ENCODE measurements at places on chromosomes 6 and 20. TPM values are rescaled to one million over a fixed set of nuclear protein-coding genes. Genes with fewer than 3 reads are reported as not detected.

GRCh38 chr20:3471397-3472021 is 691 bp downstream of the ATRN start:
- no peak for DNase-seq

DNA sequence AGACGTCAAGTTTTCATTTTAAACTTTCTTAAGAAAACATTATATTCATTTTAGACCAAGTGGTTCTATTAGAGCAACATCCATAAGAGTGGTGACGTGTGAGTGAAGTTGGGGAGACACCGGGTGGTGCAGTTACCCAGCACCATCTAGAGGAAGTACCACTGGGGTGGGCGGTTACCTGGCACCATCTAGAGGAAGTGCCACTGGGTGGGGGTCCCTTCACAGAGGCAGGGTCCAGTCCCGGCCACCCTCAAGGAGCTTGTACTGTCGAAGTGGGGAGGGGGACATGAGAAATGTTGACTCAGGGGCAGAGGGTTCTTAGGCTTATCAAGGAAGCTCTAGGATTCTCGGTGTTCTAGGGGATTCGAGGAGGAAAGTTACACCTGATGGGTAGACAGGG is 26.2 kb downstream of the PHACTR3 start:
- DNase-seq: no peak

DNA sequence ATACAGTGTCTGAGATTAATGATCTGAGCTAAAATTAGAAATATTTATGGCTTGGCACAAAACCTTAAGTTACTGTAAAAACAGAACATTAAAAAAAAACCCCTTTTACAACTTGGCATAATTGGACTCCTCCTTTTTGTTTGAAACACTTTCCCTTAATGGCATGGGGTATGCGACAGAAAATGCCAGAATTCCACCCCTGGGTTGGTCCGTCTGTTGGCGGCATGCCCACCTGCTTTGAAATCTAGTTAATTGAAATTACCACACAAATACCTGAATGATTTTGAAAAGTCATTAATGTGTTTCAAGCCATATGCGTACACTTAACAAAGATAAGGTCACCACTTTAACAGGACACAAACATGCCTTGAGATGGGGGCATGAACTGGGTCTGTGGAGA is 175.1 kb upstream of the FOXQ1 start:
- DNase-seq: no peak

- no peak for DNase-seq
These were observed 23.0 kb downstream of the APCDD1L start for GRCh38 chr20:58492074-58492718.

DNA sequence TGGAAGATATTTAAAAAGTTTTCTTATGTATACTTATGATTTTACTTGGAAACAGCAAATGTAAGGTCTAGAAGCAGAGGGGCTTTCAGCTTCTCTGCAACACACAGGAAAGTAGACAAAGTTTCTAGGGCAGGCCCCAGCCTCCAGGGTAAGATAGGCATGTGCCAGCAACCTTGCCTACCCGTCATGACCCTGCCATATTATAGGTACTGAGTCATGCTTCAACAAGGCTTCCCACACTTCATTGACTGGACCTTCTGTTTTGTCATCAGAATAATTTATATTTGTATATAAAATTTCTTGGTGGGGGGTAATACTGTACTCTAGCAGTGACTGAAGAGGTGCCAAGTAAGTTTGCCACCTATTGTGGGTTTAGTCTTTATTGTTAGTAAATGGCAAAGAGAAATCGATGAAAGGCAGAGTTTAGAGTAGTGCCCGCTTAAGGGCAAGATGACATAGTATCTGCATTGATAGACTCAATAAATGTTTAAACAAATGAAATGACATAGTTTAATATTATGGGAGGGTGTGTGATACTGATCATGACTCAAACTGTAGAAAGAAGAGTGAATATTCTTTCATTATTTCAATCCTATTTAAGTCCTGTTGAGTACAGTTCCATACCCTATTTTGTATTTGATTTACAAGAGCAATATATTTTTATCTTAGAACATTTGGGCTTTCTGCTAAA is 95.6 kb downstream of the JARID2 start:
- DNase-seq: no peak

DNA sequence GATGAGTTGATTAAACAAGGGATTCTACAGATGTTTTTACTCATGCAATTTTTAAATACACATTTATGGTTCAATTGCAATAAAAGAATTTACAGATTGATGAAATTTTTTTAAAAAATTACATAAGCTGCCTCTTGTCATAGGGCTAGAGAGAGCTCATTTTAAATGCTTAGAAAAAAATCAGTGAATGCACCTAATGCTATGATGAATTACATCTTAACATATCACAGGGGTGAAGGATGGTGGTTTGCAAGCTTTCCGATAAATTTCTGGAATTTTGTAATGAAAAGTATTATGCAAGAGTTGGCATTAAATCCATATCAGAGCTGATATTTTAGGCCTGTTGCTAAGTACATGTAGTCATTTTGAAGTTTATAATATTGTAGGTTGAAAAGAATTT is 29.6 kb downstream of the DSE start:
- DNase-seq: no peak

- no peak for DNase-seq
These were observed 373.5 kb downstream of the CDC5L start for GRCh38 chr6:44761046-44761445.

DNA sequence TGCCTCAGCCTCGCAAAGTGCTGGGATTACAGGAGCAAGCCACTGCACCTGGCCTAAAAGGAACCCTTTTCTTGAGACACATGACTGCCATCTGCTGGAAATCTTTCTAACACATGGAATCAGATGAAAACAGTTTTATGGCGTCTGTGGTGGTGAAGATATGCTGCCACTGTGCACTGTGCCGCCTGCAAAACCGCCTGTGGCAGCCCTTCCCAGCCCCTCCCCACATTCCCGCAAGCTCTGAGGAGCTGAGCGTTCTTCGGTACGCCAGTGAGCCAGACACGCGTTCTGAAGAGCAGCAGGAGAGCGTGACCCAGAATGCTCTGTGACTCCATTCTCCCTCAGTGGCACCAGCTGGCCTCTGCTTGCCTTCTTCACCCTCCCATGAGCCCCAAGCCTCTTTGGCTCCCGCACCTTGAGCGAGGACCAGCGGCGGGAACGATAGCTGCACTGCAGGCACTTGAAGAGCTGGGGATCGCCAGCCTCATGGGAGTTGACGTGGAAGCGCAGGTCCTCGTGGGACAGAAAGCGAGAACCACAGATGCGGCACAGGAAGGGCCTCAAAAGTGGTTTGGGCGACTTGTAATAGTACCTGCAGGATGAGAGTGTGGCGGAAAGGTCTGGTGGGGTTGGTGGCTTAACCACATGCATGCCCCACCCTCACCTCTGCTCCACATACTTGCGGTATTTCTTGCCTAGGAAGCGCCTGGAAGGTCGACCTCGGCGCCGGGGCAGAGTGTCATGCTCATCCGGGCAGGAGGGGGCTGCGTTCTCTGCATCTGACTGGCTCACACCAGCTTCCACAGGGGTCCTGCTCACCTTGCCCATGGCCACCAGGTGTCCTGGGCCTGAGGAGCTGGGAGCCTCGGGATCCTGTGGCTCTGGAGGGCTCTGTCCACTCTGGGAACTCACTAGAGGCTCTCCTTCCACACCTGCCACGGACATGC is 8.7 kb downstream of the ZNF335 start:
- DNase-seq: no peak

DNA sequence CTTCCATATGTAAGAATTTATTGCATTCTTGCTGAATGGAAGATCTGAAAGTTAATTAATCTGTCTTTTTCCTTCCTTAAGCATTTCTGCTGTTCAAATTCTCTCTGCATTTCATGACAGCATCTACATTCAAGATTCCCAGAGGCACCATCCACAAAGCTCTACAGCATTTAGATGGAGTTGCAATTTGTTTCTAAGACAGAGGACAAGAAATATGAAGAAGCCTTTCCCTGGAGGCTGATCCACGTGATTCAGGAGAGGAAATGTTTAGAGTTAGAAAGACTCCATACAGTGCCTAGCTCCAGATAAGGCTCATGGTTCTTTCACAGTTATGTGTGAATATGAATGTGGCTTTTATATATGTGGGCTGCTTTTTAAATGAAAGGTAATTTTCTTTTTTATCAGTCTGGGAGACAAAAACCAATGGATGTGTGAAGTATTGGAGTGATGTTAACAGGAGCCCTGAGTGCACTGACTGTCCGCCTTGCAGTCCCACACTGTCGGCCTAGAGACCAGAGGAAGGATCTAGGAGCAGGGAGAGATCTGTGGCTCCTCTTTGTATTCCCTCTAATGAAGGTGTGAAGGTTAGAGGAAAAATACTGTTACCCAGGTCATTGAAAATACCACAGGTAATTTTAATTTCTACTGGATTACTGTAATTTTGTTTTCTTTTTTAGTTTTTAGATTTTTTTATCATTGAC is 686.6 kb upstream of the GJE1 start:
- DNase-seq: no peak

DNA sequence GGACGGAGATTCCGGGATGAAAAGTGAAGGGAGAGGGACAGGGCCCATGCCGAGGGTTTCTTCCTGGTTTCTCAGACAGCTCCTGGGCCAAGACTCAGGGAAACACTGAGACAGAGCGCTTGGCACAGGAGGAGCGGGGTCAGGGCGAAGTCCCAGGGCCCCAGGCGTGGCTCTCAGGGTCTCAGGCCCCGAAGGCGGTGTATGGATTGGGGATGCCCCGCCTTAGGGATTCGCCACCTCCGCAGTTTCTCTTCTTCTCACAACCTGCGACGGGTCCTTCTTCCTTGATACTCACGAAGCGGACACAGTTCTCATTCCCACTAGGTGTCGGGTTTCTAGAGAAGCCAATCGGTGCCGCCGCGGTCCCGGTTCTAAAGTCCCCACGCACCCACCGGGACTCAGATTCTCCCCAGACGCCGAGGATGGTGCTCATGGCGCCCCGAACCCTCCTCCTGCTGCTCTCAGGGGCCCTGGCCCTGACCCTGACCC is 55.0 kb upstream of the HLA-A start:
- DNase-seq: no peak

DNA sequence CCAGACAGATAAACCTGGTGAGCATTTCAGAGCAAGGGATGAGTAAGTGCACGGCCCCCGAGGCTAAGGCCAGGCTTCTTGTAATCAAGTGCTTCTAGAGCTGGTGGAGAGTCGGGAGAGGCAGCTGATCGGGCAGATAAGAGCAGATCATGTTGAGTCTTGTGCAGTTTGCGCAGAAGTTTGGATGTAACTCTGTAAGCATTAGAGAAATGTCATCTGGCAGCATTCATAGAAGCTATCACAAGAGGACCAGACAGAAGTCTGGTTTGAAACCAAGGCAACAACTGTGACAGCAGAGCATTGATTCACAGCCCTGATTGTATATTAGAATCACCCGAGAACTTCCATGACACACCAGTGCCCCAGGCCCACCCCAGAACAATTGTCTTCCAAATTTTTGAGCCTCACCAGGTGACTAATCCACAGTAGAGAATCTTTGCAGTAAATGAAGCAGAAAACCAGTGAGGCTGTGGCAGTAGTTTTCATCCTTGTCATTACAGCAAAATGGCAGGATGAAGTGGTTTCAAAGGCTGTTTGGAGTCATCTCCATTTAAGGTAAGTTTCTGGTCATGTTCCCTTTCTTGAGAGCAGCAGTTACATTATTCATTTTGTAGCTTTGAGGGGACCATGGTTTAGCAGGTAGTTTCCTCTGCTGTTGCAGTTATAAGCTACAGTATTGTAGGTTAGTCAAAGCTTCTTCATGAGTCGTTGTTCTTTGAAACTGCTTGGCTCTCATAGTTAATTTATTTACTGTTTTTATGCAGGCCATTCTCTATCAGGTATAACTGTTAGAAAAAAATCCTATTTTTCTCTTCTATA is 84.1 kb downstream of the RNF217 start:
- no peak for DNase-seq

DNA sequence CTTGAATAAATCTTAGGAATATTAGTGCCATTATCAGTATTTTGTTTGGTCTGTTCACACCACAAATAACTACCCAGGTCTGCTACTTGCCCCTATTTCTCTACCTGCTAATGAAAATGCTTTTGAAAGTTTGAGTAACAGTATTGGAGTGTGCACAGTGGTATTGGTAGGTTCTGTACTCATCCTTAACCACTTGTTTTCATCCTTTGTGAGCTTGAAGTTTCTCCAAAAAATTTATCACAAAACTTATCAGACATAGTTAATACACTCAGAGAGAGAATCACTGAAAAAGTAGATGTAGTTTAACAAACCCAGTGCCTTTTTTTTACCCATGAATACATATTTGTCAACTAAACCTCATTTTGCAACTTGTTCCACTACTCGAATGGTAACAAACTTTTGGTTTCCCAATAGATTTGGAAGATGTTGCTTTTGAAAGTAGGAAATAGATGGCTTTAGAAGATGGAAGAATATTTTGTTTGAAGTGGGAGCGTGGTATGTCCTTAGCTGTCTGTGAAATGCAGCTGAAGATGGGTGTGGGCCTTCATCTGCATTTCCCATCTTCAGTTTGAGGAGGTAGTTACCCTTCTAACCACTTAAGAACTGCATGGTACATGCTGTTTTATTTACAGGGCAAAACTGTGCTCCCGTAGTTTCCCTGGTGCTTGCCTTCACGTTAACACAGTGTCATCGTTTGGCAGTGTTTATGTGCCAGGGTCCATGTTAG is 9.0 kb downstream of the PTPN1 start:
- no peak for DNase-seq

Gene LY6G5B
- total RNA-seq: 3.4 TPM

Gene GTSF1L
- total RNA-seq: not detected

Gene HAO1
- not detected for total RNA-seq

Gene SLC22A7
- total RNA-seq: 0.31 TPM

Gene TREM2
- 10.5 TPM for total RNA-seq

Gene EFCAB8
- total RNA-seq: not detected

Gene TCF19
- total RNA-seq: 3.4 TPM

Measured in occipital lobe (tissue), 3 donors.